ENCODE measurements at places on chromosomes 12 and 14.

DNA sequence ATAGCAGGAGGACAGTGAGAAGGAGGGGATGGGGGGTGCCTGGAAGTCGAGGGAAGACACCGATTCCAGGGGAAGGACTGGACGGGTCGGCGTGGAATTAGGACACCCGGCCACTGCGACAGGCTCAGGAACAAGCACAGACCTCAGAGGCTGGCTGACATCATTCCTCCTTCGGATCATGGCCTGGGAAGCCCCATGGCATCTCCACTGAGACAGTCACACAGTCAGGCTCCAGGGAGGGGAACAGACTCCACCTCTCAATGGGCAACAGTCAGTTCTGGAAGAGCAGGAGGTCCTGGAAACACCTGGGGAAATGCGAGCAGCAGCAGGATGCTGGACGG lies 67.9 kb upstream of the FBRSL1 start:
- no peak for DNase-seq

GRCh38 chr12:124426594-124427555 lies 132.0 kb downstream of the RFLNA start:
- DNase-seq = no peak

DNA sequence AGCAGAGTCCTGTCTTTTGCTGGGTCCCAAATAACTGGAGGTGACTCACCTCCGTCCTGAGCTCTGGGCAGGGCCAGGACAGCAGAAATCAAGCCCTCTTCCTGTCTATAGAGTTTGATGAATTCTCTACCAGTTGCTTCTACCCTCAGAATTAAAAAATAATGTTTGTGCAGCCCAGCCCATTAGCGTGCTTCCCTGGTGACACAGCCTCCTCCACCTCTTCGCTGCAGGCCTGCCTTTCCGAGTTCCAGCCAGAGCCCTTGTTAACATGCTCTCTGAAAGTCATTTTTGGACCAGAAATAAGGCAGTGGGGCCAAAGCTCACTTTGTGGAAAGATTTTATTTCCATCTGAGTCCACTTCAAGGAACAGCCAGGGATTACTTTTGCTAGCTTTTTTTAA lies 94.0 kb downstream of the TBX5 start:
- DNase-seq = no peak

DNA sequence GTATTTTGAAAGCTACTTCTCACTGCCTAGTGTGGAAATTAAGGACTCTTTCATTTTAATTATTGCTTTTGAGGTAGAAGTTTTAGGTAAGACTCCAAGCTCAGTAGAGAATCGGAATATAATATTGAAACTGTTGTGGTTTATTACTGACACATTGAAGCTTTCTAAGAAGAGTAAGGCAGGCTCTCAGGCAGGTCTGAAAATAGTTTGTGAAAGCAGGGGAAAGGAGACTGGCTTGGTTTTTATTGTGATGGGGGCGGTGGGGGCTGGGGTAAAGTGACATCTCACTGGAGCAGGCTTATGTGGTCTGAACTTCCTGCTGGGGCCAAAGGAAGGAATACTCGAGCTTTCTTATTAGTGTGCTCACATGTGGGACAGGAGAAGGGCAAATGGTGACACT lies 79.5 kb downstream of the OTOGL start:
- no peak for DNase-seq

DNA sequence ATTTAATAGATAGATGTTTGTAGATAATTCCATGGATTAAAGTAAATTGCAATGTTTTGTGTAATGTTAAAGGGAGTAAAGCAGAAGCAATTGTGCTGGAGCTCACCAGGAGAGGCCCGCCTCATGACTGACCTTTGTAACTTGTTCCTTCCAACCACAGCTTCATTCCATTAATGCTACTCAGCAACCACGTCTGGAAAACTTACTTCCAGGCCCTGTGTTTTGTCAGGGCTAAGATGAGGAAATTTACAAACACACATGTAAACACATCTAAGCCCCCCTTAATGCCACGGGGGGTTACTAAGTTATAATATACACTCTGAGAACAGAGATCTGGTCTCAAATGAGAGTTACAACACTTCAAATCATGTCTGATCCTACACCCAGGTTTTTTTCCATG lies 12.4 kb downstream of the LUM start:
- DNase-seq = no peak

DNA sequence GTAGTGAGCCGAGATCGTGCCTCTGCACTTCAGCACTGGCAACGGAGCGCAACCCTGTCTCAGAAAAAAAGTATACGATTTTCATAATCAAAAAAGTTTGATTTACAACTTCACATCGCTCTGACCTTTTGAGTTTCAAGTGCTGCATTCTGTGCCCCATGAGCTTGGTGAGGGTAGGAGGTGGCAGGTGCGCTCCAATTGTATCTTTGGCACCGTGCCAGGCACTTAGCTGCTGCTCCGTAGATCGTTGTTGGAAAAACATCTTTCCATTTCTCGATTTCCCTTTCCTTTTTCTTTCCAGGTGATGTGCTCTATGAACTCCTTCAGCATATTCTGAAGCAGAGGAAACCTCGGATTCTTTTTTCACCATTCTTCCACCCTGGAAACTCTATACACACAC lies 203.7 kb downstream of the ETV6 start:
- DNase-seq = no peak

- no peak for DNase-seq
Observed at GRCh38 chr14:24483604-24484252, 24.3 kb downstream of the CMA1 start.

DNA sequence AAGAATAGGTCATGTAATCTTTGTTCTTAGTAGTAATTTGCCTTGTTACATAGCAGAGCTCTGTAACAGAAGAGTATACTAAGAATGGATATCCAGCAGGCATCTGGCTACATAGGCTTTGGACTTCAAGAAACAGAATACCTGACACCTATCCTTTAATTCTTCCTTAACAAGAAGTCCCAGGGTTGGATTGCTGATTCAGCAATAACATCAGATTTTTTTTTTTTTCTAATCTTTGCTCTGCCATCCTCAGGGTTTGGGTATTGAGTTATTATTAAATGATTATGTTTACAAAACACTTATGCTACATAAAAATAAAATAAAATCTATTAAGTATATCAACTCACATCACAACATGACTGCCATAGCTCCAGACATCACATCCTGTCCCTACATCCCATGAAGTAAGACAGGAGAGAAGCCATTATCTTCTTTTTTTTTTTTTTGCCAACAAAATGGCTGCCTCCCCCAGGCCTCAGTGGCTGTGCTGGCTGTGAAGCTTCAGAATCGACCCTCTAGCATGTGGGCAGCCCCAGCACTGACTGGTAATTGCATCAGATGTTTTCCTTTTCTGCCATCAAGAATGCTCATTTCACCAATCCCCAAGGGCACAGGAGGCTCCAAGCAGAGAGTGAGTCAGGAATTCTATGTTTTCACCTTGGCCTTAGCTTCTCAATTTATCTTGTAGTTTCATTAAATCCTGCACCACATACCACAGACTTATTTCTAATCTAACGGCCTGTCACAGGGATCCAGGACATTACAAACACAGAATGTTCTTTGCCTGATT lies 186.2 kb downstream of the DICER1 start:
- DNase-seq = no peak

GRCh38 chr14:54627219-54627539 lies 60.3 kb downstream of the SAMD4A start:
- no peak for DNase-seq

DNA sequence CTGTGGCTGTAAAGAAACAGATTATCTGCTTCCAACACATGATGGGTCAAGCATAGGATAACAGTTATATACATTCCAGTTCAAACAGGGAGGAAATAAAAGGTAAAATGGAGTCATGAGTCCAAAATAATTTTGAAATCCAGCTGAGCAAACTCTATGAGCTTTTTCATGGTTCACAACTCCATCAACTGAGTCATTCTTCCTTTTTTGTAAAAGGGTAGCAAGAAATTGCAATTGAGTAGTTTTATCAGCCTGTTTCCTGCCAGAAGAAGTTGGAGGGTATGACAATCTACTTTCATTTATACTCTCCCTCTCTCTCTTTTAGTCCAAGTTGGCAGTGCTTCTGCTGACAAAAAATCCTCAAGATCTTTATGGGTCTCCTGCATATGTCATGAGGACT lies 95.6 kb downstream of the CPNE8 start:
- DNase-seq = no peak

DNA sequence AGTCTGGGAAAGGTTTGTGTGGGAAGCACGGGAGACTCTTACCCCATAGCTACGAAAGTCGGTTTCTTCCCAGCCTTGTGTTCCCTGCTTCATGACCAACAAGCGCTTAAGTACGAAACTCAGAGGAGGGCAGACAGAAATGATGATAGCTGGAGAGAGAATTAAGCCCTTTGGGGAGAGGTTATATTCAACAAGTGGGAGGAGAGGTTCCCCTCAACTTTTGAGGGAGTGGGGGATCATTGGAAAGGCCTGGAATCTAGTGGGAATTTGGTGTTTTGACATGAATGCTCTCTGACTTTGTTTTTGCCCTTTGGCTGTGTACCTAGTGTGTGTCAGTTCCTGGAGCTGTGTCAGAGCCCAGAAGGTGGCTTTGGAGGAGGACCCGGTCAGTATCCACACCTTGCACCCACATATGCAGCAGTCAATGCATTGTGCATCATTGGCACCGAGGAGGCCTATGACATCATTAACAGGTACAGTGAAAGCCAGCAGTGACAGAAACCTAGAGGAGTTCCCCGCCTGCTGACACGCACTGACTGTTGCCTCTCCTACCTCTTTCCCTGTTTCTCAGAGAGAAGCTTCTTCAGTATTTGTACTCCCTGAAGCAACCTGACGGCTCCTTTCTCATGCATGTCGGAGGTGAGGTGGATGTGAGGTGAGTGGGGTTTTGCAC lies 40.6 kb downstream of the FNTB start:
- DNase-seq = no peak
